ENCODE measurements at places on chromosomes 13 and 19. TPM values are rescaled to one million over a fixed set of nuclear protein-coding genes. Genes with fewer than 3 reads are reported as not detected.
A peak's percentile ranks its signal among the peaks of the same experiment; 100 is the strongest.

KIR2DL3 gene
- 0.29 TPM for total RNA-seq

ZNF525 gene
- total RNA-seq: 18.7 TPM

DNA sequence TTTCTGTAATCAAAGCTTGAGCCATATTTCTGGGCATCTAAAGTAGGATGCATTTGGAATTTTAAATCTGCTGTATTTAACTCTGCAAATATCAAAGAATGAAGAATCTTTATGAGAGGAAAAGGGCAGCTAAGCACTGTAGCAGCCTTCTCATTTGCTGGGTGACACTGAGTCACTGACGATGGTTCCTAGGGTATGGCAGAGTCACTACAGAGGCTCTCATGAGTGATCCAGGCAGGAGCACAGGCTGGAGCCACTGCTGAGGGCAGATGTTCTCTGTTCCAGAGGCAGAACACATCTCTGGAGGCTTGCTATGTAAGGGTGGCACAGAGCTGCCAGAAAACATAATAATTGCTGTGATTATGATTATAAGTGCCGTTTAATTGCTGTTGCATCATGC, 340.7 kb upstream of the HTR2A start:
- no peak overlapping the region for H3K27ac ChIP-seq
- no peak for DNase-seq
- no peak overlapping the region for H3K4me3 ChIP-seq
- no peaks in the 10 kb centered on the region for H3K36me3 ChIP-seq
- no peaks in the 10 kb centered on the region for H3K27me3 ChIP-seq

- peaks cover 41% of the 10 kb centered on the region for H3K4me1 ChIP-seq
- H3K4me3 ChIP-seq: peak overlapping the region; percentile 83
- H3K27ac ChIP-seq: peak overlapping the region; percentile 92
Observed at GRCh38 chr19:38879400-38879751, 1.3 kb upstream of the RINL start.

DNA sequence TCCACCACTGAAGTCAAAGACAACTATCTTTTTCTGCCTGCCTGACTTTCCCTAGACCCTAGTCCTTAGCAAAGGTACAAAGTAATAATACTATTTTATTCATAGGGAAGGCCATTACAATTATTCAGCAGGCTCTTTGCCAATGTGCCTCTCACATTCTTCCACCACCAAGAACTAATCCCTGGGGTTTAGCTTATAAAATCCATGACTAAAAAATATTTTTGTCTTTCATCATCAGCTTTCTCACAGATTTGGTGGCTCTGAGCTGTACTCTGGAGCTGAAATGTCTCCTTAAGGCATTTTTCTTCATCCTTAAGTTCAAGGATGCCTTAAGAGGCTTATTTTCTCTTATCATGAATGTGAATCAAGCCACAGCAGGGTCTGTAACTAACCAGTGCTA, 96.1 kb downstream of the OXGR1 start:
- H3K27me3 ChIP-seq: no peaks in the 10 kb centered on the region
- H3K27ac ChIP-seq: no peak overlapping the region
- no peak for DNase-seq
- no peak overlapping the region for H3K4me3 ChIP-seq

DNA sequence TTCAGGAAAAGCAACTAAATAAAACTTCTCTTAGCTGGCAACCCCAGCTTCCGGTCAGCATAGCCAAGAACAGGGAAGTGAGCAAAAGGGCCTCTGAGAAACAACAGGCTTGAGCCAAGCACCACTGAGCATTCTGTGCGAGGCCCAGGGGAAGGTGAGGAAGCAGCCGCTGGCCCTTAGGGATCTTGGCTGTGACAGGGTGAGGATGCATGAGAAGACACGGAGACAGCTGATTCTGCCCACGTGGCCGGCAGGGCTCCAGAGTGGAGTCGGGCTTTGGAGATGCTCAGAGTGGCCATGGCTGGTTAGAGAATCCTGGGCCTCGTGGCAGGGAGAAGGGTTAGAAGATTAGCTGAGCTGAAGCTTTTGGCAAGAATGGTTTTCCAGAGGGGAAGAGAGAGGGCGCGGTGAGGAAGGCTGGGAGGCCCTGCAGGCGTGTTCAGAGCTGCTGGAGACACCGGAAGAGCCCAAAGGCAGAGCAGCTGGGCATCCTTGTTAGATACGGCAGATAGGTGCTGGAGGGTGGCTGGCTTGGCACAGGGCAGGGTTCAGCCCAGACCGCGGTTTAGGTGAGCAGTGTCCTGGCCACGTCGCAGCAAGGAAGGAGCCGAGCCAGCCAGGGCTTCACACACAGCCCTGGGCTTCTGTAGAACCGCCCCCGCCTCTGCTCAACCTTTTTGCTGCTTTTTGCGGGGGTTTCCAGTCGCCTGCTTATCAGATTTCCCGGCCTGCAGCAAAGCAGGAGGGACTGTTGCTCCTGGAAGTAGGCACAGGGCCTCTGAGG, 17.3 kb downstream of the UPF1 start:
- peaks cover 30% of the 10 kb centered on the region for H3K4me1 ChIP-seq
- H3K4me3 ChIP-seq: no peak overlapping the region
- peaks cover 59% of the 10 kb centered on the region for H3K36me3 ChIP-seq
- no peaks in the 10 kb centered on the region for H3K27me3 ChIP-seq

DNA sequence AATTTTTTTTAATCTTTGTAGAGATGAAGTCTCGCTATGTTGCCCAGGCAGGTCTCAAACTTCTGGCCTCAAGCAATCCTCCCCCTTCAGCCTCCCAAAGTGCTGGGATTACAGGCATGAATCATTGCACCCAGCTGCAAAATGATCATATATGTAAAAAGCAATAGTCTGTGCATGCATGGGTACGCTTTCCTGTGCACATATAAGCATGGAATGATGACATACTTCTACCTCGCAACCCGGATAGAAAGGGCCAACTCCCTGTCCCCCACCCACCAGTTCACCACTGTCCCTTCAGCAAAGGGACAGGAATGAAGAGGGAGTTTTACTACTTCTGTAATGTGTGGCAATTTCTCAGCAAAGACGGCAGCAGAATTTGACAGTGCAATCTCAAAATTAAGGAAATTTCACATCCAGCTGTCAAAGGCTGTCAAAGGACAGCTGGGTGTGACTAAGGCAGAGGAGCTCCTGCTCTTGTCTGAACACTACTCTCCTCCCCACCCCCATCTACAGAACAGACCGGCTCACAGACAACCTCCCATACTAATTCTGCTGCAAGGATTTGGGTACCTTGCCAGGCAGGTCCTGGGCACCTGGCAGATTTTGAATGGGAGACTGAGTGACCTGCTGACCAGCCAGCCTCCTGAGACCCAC, 95.6 kb downstream of the TSHZ3 start:
- no peaks in the 10 kb centered on the region for H3K36me3 ChIP-seq
- no peaks in the 10 kb centered on the region for H3K4me1 ChIP-seq
- DNase-seq: no peak
- H3K4me3 ChIP-seq: no peak overlapping the region

- no peak overlapping the region for H3K27ac ChIP-seq
- H3K36me3 ChIP-seq: no peaks in the 10 kb centered on the region
- H3K4me1 ChIP-seq: peaks cover 56% of the 10 kb centered on the region
- no peak overlapping the region for H3K4me3 ChIP-seq
- DNase-seq: no peak
- H3K27me3 ChIP-seq: no peaks in the 10 kb centered on the region
Observed at GRCh38 chr19:38690146-38690545, 42.7 kb downstream of the ACTN4 start.

GRCh38 chr13:111899714-111900389, 167.1 kb upstream of the SOX1 start:
- H3K27ac ChIP-seq: no peak overlapping the region
- H3K27me3 ChIP-seq: no peaks in the 10 kb centered on the region
- no peaks in the 10 kb centered on the region for H3K4me1 ChIP-seq
- no peaks in the 10 kb centered on the region for H3K36me3 ChIP-seq
- no peak for DNase-seq
- no peak overlapping the region for H3K4me3 ChIP-seq

GRCh38 chr13:32897296-32897695, 118.9 kb upstream of the KL start:
- no peaks in the 10 kb centered on the region for H3K36me3 ChIP-seq
- H3K4me3 ChIP-seq: no peak overlapping the region
- no peak for DNase-seq
- H3K27ac ChIP-seq: no peak overlapping the region
- no peaks in the 10 kb centered on the region for H3K27me3 ChIP-seq
- H3K4me1 ChIP-seq: no peaks in the 10 kb centered on the region

DNA sequence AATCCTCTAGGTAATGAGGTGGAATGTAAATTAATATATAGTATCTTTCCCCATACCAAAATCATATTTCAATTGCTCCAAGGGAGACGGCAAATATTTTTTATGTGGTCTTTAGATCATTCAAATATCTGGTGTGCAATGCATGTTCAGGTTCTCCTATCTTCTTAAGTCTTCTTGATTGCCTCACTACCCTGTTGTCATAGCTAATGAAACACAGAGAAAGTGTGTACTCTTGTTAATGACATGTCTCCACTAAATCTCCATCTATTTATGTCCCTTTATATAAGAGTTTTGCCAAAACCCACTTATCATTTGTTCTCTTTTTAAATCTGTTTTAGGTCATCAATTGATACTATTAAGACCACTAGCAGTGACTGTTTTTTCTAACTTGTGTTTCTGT, 6.6 kb downstream of the STARD13 start:
- no peak overlapping the region for H3K4me3 ChIP-seq
- H3K27me3 ChIP-seq: no peaks in the 10 kb centered on the region
- no peak overlapping the region for H3K27ac ChIP-seq
- no peak for DNase-seq

- H3K4me1 ChIP-seq: no peaks in the 10 kb centered on the region
- no peak overlapping the region for H3K27ac ChIP-seq
- H3K36me3 ChIP-seq: no peaks in the 10 kb centered on the region
- no peak for DNase-seq
- H3K27me3 ChIP-seq: no peaks in the 10 kb centered on the region
Observed at GRCh38 chr13:66128692-66129269, 1101.4 kb downstream of the PCDH9 start.

GRCh38 chr19:13621413-13621812, 115.1 kb upstream of the CACNA1A start:
- H3K27ac ChIP-seq: no peak overlapping the region
- no peak for DNase-seq
- H3K4me1 ChIP-seq: no peaks in the 10 kb centered on the region
- H3K4me3 ChIP-seq: no peak overlapping the region
- H3K36me3 ChIP-seq: no peaks in the 10 kb centered on the region

DNA sequence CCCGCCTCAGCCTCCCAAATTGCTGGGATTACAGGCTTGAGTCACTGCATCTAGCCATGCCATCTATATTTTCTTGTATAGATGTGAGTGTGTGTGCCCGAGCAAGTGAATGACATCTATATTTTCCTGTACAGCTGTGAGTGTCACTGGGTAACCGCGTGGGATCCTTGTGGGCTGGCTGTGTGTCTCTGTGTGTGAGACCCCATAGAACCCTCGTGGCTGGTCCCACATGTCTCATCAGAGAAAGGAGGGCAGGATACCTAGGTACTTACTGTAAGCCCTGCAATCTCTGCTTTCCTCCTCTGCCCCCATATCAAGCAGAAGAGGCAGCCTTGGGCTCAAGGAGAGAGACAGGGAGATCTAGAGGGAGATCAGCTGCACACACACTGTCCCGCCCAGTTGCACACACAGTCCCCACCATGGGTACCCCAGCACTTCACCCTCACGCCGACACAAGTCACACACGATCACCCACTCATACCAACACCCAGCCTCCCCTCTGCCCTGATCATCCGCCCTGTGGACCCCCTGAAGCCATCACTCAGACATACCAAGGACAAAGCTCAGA, 655 bp downstream of the DENND1C start:
- peak overlapping the region; percentile 80 for H3K27ac ChIP-seq
- H3K36me3 ChIP-seq: peaks cover 11% of the 10 kb centered on the region
- H3K27me3 ChIP-seq: no peaks in the 10 kb centered on the region
- H3K4me1 ChIP-seq: peaks cover 38% of the 10 kb centered on the region
- peak overlapping the region; percentile 77 for H3K4me3 ChIP-seq
